ENCODE measurements at places on chromosomes 7 and 10. TPM values are rescaled to one million over a fixed set of nuclear protein-coding genes. Genes with fewer than 3 reads are reported as not detected.

FGL2 gene
- 170 TPM for total RNA-seq

GHRHR gene
- total RNA-seq = not detected

MTG1 gene
- 21.8 TPM for total RNA-seq

CRHR2 gene
- total RNA-seq = not detected

GJD4 gene
- not detected for total RNA-seq

VGF gene
- total RNA-seq = not detected

POU6F2 gene
- total RNA-seq = not detected

TPK1 gene
- total RNA-seq = 4.0 TPM

MYH16 gene
- total RNA-seq = not detected

FERD3L gene
- not detected for total RNA-seq

CPVL gene
- total RNA-seq = 0.16 TPM

KCNIP2 gene
- 1.3 TPM for total RNA-seq

FAS gene
- 58.5 TPM for total RNA-seq

SLC16A12 gene
- 0.16 TPM for total RNA-seq

GPAM gene
- total RNA-seq = 12.3 TPM

CRYGN gene
- total RNA-seq = 0.47 TPM

MMS19 gene
- total RNA-seq = 46.5 TPM

HTRA1 gene
- total RNA-seq = 155 TPM

MKX gene
- not detected for total RNA-seq

ADRA2A gene
- total RNA-seq = not detected

TAF3 gene
- total RNA-seq = 0.94 TPM

CHRM2 gene
- total RNA-seq = 3.0 TPM

TMEM270 gene
- total RNA-seq = not detected
